ENCODE measurements at places on chromosomes 6 and 20.

DNA sequence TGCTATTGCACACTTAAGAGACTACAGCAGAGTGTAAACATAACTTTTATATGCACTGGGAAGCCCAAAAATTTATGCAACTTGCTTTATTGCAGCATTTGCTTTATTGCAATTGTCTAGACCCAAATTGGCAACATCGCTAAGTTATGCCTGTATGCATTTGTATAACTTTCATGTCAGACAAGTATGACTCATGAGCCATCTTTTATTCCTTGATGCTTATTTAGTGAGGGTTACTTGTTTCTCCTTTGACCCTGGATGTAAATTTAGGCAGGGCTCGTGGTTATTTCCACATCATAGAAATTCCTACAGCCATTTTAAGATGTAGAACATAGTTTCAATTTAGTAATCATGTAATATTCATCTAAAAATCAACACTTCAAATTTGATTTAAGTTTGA, 130.3 kb upstream of the LY86 start:
- DNase-seq = no peak

DNA sequence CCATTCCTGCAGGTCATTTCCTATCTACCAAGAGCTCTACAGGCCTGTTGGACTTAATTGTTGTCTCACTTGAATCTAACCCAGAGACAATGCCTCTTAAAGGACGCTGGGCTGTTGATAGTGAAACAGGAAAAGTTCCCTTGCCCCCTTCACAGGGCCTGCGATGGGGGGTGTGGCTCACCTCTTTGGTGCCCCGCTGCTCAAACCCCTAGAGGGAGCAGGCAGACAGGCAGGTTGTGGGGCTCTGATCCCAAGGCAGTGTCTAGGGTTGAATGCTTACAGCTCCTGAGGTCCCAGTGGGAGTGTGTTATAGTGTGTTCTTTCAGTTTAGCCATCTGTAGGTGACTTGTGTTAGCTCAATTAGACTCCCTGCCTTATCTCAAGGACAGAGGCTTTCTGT, 68.0 kb downstream of the OTOR start:
- DNase-seq = no peak

DNA sequence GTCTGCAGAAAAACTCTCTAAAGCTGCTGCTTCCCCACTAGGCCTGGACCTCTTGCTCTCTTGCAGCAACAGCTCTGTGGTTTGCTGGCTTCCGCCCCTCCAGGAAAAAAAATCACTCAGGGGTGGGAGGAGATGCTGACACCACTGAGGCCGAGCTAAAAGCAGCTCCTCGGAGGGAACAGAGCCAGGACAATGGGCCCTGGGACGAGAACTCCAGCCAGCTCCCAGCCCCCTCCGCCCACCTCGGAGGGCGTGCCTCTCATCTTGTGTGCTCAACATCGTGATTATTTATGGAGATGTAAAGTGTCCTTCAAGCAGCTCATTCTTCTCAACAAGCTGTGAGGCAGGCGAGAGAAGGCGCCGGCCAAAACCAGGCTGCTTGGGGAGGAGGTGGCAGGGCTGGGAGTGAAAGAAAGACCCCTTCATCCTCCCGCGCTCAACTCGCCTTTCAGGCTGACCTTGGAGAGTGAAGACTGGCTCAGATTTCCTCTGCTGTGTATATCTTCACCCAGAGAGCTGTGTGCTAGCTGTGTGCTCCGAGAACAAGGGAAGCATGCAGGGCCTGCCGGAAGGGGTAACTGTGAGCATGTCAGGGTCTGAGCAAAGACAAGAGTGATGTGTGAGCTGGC, 53.5 kb upstream of the LRFN2 start:
- DNase-seq = no peak

GRCh38 chr6:1622851-1623768, 13.4 kb downstream of the FOXC1 start:
- no peak for DNase-seq

DNA sequence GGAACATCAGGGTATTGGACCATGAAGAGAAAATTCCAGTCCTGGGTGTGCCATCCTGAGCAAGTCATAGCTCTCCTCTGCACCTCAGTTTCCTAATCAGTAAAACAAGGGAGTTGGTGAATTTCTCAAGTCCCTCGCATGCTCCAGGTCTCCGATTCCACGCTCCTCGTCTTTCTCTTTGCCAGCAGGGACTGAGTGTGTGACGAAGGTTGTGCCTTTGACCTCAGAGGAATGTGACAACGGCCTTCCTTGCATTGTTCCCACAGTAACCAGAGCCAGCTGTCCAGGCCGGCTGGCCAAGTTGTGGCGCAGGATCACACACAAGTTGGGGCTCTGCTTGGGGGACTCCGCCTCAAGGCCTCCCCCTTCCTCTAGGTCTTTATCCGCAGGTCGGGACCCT, 217.3 kb downstream of the ATXN1 start:
- no peak for DNase-seq

GRCh38 chr6:130962966-130963365, 100.1 kb downstream of the EPB41L2 start:
- DNase-seq = no peak
